Aorta (tissue), 5 donors: ENCODE measurements at places on chromosomes 4 and X. TPM values are rescaled to one million over a fixed set of nuclear protein-coding genes. Genes with fewer than 3 reads are reported as not detected.

- H3K27me3 ChIP-seq = no peaks in the 10 kb centered on the region
- no peak overlapping the region for H3K4me3 ChIP-seq
- DNase-seq = no peak
- H3K27ac ChIP-seq = no peak overlapping the region
- no peaks in the 10 kb centered on the region for H3K4me1 ChIP-seq
- no peaks in the 10 kb centered on the region for H3K36me3 ChIP-seq
Measured at GRCh38 chr4:10040049-10040892, 19.0 kb upstream of the SLC2A9 start.

Gene TSPAN6
- total RNA-seq = 12.2 TPM

Gene PCDH18
- 17.2 TPM for total RNA-seq

DNA sequence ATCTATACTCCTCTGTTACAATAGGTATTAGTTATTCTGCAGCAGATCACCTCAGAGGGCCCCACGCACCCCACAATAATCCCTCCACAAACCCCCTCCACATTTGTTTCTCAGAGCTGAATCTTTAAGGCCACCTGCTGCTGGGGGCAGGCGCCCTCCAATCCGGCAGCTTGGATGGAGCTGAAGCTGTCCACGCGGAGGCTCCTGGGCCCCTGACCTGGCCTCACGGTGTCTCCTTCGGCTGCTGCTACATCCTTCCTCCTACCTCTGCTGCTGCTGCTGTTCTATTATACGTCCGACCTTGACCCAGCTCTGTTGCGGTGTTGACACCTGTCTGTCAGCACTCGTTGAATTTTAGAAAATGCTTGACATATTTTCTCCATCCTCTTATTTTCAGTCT lies 430.2 kb upstream of the ZFP42 start:
- H3K4me1 ChIP-seq = no peaks in the 10 kb centered on the region
- H3K36me3 ChIP-seq = no peaks in the 10 kb centered on the region
- no peak overlapping the region for H3K27ac ChIP-seq
- no peak for DNase-seq
- no peak overlapping the region for H3K4me3 ChIP-seq

Gene AWAT2
- not detected for total RNA-seq

Gene HCFC1
- 41.8 TPM for total RNA-seq

DNA sequence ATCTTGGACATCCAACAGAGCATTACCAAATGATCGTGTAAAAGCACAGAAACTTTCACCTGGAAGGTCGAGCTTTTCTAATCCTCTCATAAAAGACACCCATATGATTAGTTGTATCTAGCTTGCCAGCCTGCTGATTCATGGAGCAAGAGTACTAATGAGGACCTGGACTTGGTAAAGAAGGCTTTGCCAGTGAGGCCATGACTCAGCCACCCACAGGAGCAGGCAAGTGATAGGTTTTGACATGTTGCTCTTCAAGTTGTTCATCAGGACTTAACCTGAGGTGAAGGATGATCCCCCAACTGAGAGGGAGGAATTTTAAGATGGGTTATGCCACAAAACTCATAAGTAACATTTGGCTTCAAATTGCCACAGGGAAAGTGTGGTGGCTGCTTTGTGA lies 24.7 kb upstream of the EPGN start:
- H3K36me3 ChIP-seq = no peaks in the 10 kb centered on the region
- H3K27me3 ChIP-seq = no peaks in the 10 kb centered on the region
- H3K4me3 ChIP-seq = no peak overlapping the region
- no peaks in the 10 kb centered on the region for H3K4me1 ChIP-seq
- H3K27ac ChIP-seq = no peak overlapping the region

GRCh38 chr4:187274153-187274552 lies 550.5 kb upstream of the FAT1 start:
- H3K36me3 ChIP-seq = no peaks in the 10 kb centered on the region
- H3K4me3 ChIP-seq = no peak overlapping the region
- H3K27ac ChIP-seq = no peak overlapping the region
- no peaks in the 10 kb centered on the region for H3K27me3 ChIP-seq
- no peaks in the 10 kb centered on the region for H3K4me1 ChIP-seq
- no peak for DNase-seq

Gene GLRA2
- not detected for total RNA-seq

DNA sequence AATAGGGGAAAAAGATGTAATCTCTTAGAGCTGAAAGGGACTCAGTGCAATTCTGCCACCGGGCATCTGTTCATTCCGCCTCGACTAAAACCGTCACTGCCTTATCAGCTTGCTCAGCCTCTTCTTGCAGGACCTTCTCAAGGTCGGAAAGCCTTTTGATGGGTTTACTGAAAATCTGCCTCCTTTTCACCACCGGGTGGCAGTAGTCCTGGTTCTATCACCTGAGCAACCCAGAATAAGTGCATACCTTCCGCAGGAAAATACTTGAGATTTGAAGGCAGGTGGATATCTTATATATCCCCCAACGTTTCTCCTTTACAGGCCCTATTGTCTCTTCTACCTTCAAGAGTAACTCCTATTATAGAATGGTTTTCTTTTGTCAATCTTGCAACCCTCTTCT lies 103.4 kb upstream of the PAK3 start:
- no peak for DNase-seq
- H3K27me3 ChIP-seq = no peaks in the 10 kb centered on the region
- H3K36me3 ChIP-seq = no peaks in the 10 kb centered on the region

DNA sequence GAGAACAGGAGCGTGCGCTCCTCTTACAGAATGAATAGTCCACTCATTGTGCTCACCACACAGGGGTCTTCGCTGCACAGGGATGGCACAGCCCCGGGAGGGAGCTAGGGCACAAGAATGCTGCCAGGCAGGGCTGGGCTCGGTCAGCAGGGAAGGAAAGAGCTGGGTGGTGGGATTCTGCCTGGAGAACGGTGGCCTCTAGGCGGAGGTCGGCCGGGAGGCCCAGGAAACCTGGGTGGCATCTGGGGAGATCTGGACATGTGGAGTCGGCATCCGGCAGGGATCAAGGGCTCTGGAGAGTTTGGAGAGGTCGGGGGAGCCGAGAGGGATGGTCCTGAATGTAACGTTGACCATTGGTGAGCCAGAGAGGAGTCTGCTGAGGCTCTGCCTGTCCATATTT lies 46.5 kb upstream of the PSAPL1 start:
- no peaks in the 10 kb centered on the region for H3K4me1 ChIP-seq
- no peaks in the 10 kb centered on the region for H3K36me3 ChIP-seq
- no peaks in the 10 kb centered on the region for H3K27me3 ChIP-seq
- DNase-seq = no peak
- no peak overlapping the region for H3K27ac ChIP-seq

Gene HAND2
- total RNA-seq = 19.5 TPM

Gene TBX22
- total RNA-seq = not detected

- no peaks in the 10 kb centered on the region for H3K36me3 ChIP-seq
- no peaks in the 10 kb centered on the region for H3K27me3 ChIP-seq
- H3K4me1 ChIP-seq = no peaks in the 10 kb centered on the region
- no peak overlapping the region for H3K4me3 ChIP-seq
Measured at GRCh38 chr4:46979283-46979682, 14.1 kb downstream of the GABRA4 start.

GRCh38 chr4:103054030-103054429 lies 22.5 kb downstream of the SLC9B2 start:
- H3K36me3 ChIP-seq = no peaks in the 10 kb centered on the region
- no peak overlapping the region for H3K4me3 ChIP-seq
- no peak overlapping the region for H3K27ac ChIP-seq
- H3K4me1 ChIP-seq = no peaks in the 10 kb centered on the region
- H3K27me3 ChIP-seq = no peaks in the 10 kb centered on the region

Gene GALNTL6
- 0.39 TPM for total RNA-seq

GRCh38 chrX:107826238-107827029 lies 768 bp downstream of the MID2 start:
- no peaks in the 10 kb centered on the region for H3K36me3 ChIP-seq
- H3K4me1 ChIP-seq = no peaks in the 10 kb centered on the region
- peak overlapping the region; percentile 68 for H3K27ac ChIP-seq
- DNase-seq = peak; percentile 79

Gene KLHL34
- not detected for total RNA-seq

Gene COL4A5
- total RNA-seq = 36.3 TPM

DNA sequence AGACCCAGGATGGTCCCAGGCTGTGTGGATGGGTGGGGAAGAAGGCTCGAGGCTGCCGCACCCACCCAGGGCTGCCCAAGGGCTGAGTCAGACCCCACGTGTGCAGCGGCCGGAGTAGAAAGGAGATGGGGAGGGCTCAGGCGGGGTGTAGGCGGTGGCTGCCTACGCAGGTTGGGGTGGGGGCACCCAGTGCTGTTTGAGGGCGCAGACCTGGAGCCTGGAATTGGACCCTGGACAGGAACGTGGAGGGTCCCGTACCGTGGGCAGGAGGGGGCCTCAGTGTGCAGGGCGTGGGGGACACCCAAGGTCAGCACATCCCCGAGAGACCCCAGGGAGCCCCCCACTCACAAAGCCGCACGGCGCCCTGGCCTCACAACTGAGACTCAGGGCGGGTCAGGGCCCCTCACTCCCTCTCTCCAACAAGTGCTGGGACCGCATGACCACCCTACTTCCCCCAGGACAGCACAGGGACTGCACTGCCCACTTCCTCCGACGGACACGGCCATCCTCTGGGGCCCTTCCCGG lies 79.9 kb downstream of the FAM53A start:
- peak; percentile 42 for DNase-seq
- no peak overlapping the region for H3K4me3 ChIP-seq

GRCh38 chr4:141922236-141922635 lies 285.9 kb downstream of the IL15 start:
- no peak overlapping the region for H3K27ac ChIP-seq
- H3K36me3 ChIP-seq = no peaks in the 10 kb centered on the region
- DNase-seq = no peak

DNA sequence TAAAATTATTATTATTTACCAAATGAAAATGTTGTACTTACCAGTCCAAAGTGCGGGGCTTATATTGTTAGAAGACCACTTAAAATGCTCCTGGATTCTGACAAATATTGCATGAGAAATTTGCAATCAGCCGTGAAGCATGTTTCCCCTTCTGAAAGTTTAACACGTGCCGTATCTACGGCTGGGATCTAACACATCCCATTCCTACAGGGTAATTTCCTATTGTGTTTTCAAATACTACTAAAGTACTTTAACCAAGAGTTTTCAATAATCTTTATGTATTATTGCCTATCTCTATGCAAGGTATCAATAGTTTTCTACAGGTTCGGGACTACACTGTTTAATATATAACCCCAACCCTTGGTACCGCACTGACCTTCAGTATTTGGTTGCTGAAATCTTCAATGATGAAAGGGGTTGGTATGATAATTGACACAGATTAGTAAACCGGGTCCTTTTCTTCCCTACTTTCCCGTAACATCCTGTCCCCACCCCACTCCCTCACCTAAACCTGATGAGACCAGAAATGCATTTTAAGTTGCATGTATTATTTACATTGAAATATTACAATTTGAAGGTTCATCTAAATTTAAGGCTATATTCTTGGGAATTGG lies 795 bp upstream of the BRWD3 start:
- H3K27ac ChIP-seq = no peak overlapping the region
- no peaks in the 10 kb centered on the region for H3K4me1 ChIP-seq
- H3K4me3 ChIP-seq = peak overlapping the region; percentile 64
- DNase-seq = no peak
